Motor neuron (in vitro differentiated cells): ENCODE measurements at places on chromosomes 7 and 10. TPM values are rescaled to one million over a fixed set of nuclear protein-coding genes. Genes with fewer than 3 reads are reported as not detected.

DNA sequence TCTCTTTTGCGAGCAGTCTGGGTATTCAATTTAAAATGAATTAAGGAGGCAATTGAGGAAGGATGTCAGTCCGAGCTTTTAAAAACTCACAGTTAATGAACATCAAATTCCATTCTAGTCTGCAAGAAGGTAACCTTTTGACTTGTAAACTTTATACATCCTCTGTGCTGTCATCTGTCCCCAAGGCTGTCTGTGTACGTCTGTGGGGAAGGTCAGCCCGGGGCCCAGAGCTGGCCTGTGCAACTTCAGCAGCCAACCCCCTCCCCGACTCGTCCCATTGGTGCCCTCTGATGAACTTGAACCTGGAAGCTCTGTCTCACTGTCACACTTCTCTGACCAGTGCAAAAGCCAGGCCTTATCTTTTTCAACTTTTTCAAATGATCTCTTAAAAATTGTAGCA is 80.3 kb downstream of the CCDC3 start:
- ATAC-seq: no peak

DNA sequence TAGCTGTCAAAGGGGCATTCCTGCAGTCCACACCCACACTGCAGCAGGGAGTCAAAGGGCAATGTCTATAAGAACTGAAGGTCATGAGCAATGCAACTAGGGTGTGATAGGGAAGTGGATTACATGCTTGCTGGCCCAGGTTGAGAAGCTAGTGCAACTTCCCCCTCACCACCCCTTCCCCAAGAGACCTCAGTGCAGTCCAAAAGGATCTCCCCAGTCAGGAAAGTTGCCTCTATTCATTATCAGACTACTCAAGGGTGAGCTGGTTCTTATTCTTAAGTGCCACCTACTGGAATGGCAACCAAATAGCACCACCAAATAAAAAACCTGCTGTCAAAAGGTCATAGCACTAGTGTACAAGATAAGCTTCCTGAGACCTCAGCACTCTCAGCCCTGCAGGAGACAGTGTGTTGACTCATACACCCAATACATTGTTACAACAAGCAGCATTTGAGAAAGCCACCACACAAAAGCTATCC is 28.2 kb downstream of the MTERF1 start:
- no peak for ATAC-seq

DNA sequence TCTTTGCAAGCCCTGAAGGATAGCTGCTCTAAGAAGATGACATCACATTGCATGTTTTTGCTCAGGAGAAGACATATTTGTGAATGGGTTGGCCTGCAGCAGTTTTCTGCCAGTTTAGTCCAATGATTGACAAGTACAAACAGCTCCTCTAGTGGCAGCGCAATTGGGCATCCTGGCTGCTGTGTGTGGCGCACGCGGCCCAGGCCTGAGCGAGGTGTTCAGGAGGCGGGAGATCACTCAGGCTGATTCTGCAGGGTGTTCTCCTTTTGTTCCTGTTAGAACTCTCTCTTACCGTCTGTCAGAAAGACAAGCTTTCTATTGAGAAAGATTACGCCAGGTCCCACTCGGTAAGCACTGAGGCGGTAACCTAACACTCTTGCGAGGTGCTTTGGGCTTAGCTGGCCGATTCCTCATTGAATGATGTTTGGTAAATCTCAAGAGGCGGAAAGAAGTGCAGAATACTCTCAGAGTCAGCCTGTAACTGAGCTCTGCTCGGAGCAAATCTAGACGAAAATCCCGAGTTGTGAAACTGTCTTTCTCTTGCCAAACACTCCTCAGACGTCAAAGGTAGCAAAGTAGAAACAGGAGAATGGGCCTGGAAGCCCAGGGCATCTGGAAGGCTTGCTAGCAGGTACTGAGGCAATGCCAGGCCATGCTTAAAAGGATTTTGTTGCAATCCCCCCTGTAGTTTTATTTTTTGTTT is 219.2 kb upstream of the BMPER start:
- no peak for ATAC-seq

- no peak for ATAC-seq
Measured at GRCh38 chr7:158033196-158033595, 554.4 kb downstream of the PTPRN2 start.

DNA sequence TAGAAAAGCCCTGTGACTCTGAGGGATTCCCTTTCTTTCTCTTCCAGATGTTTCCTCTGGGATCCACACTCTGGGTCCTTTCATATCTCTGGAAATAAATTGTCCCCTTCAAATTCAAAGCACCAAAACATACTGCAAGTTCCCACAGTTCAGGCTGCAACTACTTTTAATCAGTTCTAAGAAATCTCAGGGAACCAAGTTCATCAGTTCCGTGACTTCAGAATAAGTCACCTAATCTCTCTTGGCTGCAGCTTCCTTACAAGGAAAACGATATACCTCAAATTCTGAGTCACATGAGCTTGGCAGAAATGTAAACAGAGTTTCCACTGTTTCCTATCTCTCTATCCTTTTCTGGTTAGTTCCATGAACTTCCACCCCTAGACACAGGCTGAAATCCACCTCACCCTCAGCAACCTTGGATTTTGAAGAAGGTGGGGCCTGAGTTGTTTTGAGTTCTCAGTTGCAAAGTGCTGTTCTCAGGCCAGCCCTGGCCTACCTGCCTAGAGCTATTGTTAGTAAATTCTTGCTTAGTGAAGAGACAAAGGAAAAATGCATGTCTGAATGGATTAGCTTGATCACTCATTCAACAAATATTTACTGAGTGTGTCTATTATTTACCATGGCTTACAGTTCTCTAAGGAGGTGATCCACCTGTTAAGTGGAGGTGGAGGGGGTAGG is 59.3 kb upstream of the IL6 start:
- ATAC-seq: no peak

GRCh38 chr7:907158-907980 is 31.0 kb downstream of the GET4 start:
- ATAC-seq: no peak

DNA sequence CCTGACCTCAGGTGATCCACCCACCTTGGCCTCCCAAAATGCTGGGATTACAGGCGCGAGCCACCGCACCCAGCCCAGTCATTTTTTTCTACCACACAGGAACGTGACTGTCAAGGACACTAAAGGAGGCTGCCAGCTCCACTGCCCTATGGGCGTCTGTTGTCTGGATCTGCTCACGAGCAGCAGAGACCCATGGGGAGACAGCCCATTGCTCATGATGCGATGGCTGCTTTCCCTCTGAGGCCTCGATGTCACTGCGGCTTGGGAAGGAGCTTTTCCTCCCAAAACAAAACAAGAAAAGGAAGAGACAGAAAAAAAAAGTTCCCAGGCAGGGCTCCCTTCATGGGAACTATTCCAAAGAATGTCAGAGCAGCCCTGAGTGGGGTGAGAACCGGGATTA is 70.5 kb downstream of the DENND2A start:
- no peak for ATAC-seq

- ATAC-seq: no peak
Measured at GRCh38 chr7:118907911-118908527, 683.5 kb downstream of the ANKRD7 start.

UNCX gene
- 0.14 and 0.24 TPM in 2 replicates for total RNA-seq

PLXNA4 gene
- 4.9 and 5.6 TPM in 2 replicates for total RNA-seq

FANK1 gene
- 41.0 and 45.9 TPM in 2 replicates for total RNA-seq

OAT gene
- total RNA-seq: 62.1 and 65.9 TPM in 2 replicates

ARHGEF35 gene
- total RNA-seq: 0.21 and 0.30 TPM in 2 replicates

NUTM2E gene
- total RNA-seq: 0.24 and 0.34 TPM in 2 replicates

ZPBP gene
- total RNA-seq: not detected in 2 replicates
